ENCODE measurements at places on chromosomes 5 and 9.

GRCh38 chr9:120915854-120916470 lies 10.6 kb downstream of the TRAF1 start:
- DNase-seq, result no peak

- DNase-seq, result no peak
Measured at GRCh38 chr9:136899196-136899595, 12.9 kb downstream of the TRAF2 start.

DNA sequence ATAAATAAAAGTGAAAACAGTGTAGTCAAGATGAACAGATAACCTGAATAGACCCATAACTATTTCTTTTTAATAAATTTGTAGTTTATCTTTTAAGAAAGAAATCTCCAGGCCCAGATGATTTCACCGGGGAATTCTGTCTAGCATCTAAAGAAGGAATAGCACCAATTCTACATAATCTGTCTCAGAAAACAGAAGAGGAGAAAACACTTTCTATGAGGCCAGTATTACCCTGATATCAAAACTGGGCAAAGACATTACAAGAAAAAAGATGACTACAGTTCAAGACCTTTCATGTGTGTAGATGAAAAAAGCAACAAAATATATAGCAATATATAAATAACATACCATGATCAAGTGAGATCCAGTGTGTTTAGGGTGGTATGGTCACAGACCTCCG lies 31.4 kb downstream of the TTC23L start:
- DNase-seq, result no peak

DNA sequence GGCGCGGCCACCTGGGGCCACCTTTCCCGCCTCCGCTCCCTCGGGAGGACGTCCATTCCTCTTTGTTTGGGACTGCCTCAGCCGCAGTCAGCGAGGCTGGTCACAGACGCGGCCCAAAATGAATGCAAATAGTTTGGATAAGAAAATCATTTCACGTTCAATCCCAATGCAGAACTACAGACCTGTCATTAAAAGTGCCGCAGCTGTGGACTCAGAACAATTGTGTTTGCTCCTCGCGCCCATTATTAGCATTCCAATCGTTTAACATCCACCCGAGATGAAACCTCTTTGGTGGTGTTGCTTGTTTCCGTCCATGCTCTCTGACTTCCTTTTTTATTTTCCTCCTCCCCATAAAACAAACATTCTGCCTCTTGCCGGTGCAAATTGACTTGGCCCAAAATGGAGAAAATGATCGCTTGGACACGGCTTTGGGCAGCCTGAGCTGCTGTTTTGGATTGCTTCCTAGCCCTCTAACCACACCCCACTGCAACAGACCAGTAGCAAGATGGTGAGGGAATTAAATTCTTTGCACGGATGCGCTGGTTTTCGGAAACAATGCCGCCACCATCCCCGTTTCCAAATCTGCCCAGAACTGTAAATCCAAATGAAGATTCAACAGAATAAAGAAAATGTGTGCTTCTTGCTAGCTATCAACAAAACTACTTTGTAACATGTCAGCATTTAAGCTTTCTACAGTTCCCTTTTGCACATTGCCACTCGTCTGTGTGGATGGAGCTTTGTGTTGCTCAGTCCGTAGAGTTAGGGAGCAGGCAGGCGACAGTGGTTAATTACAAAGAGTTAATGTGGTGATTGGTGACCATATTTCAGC lies 784 bp downstream of the NLN start:
- DNase-seq, result no peak

DNA sequence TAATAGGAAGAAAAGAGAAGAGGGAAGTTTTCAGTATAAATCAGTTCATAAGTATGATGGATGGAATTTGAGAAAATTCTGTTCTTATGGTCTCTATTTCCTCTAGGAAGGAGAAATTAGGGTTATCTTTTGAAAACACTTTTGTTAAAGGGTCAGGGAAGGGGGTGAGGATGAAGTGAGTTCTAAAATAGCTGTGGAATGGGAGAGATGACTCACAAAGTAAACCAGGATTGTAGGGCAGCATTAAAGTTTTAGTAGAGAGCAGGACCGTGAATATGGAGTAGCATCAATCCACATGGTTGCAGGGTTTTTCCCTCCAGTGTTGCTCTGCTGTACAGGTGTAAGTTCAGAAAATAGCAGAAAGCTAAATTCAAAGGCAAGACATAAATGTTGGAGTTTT lies 32.4 kb downstream of the MUSK start:
- no peak for DNase-seq

DNA sequence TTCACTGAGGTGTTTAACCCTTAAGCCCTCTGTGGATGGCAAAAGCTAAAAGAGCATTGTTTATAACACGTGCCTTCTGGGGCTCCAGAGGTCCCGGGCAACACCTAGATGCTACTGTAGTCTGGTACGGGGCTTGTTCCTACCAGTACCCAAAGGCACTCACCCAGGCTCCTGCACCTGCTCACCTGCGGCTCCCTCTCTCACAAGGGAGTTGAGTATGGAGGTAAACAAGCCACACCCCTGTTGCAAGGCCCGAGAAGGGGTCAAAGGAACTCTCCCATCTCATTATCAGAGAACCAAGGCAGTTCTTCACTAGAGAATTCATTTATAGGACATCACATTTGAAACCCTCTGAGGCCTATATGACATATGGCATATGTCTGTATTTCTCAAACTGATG lies 53.4 kb upstream of the IL6ST start:
- no peak for DNase-seq

- DNase-seq, result no peak
Measured at GRCh38 chr9:114591291-114591787, 3.8 kb downstream of the ATP6V1G1 start.

GRCh38 chr5:106136061-106136460 lies 1534.7 kb downstream of the EFNA5 start:
- DNase-seq, result no peak

DNA sequence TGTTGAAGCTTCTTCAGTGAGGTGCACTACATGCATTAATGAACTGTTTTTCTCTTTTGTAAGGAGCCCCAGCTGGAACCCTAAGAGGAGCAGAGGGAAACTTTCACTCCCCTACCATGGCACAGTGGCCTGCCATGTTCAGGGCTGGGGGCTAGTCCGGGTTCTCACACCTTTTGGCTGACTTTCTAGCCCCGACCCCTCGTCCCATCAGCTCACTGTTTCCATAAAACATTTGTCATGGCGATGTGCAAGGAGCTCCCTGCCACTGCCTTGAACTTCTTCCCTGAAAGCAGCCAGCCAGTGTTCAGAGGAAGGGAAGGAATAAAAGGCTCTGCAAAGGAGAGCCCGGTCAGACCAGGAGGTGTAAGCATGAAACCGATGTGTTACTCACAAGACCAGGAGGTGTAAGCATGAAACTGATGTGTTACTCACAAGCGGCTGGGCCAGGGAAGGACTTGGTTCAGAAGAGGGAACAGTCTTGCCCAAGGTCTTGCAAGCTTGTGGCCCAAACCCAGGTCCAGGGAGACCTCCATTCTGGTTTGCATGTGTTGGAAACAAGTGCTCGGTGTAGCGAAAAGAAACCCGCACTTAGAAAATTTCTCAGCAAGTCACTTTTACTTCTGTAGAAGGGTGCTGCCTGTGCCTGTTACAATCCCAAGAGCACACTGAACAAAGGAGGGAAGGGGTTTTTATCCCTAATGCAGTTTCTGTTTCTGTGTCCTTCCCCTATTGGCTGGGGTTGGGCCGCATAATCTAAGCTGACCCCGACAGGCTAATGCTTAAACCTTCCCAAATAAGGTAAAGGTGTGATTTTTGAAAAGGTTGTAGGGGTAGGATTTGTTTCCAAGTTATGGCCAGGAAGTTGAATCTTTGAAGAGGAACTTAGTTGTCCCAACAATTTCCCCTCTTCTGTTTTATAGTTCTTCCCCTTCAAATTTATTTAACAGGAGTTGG lies 3.4 kb upstream of the ABO start:
- DNase-seq, result no peak

DNA sequence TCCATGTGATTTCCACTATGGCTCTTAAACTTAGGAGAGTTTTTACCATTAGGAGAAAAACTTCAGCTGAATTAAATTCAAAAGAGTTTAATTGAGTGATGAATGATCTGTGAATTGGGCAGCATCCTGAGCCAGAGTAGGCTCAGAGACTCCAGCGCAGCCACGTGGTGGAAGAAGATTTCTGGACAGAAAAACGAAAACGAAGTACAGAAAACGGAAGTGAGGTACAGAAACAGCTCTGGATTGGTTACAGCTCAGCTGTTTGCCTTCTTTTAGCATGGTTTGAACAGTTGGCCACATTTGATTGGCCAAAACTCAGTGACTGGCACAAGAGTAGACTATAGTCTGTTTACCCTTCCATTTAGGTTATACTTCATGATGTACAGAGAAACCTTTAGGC lies 69.2 kb upstream of the PLPP1 start:
- DNase-seq, result no peak

- no peak for DNase-seq
Measured at GRCh38 chr9:76651119-76651705, 113.0 kb upstream of the PCA3 start.

- no peak for DNase-seq
Measured at GRCh38 chr5:78560000-78560855, 88.3 kb downstream of the LHFPL2 start.

GRCh38 chr5:14323466-14323865 lies 180.3 kb downstream of the TRIO start:
- DNase-seq, result no peak

DNA sequence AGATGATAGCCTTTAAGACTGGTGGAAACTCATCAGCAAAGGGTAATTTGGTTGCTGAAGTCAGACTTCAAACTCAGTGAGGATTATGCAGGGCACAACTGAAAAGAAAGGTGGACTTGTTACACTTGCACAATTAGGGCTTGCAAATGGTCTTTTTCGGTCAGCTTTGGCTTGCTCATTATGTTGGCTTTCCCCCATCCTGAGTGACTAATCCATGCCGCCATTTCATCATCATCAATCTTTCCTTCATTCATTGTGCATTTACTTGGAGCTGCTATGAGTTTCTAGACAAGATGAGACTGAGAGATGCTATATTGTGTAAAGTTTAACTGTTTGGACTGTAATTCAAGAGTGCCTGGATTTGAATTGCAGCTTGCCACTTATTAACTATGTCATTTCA lies 134.8 kb upstream of the PPP1R2B start:
- no peak for DNase-seq

DNA sequence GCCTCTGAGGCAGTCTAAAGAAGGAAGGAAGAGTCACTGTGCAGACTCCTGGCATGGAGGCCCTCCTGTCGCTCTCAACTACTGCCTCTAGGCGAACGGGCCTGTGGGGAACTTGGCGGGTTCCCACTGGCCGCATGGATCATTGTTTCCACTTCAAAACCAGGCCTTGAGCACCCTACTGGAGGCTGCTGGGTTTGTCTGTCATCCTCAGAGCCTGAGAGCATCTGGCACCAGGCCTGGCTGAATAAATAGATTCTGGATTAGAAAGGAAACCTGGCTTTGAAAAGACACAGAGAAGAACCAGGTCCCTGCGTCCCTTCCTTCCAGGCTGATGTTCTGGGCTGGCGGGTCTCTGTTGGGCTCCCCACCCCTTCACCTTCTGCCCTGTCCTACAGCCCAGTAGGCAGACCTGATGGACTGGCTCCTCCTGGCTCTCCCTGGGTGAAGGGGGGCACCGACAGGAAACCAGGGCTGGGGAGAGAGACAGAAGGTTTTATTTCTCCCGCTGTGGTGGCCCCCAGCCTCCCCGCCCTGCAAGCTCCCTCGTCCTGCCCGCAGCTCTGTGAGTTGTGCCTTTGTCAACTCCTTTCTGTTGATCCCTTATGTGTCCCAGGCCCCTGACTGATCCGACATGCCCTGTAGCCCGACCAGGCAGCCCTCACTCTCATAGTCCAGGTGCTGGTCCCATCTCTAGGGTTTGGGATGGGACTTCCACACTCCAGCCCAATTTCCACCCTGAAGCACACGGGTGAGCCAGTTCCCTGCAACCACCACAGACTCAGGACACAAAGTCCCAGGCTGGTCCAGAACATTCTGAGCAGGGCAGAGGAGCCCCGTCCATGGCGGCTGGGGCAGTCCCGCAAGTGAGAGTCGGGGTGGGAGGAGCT lies 50.1 kb downstream of the ADAMTS2 start:
- DNase-seq, result no peak

DNA sequence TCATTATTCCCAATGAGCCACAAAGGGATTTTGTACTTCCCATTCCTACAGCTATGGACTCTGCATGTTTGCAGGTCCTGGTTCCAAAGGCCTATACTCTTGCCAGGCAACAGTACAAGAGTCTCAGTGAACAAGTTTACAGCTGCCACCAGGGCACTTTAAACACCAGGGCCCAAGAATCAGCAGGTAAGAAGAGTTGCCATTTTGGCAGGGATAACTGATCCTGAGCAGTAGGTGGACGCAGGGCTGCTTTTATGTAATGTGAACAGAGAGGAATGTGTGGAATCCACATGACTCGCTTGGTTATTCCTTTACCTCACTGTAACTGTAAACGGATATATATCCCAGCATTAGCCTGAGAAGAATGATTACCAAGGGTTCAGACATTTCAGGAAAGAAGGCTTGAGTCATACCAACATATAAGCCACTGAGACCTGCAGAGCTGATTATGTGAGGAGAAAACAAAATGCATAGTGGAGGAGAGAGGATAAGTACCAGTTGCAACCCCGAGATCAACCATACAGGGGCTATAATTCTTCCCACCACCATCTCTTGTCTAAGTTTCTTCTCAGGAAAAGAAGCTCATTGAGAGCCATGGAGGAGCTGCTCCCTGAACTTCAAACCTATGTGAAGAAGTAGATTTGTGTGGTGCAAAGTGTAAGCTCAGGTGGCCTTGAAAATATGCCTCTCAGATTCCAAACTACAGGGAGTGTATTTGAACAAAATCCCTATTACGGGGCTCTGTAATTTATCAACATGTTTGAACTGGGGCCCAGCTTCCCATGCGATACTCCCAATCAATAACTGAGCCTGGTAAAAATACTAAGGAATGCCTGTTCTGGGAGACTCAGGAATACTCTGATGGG lies 24.6 kb downstream of the RAPGEF6 start:
- DNase-seq, result no peak

DNA sequence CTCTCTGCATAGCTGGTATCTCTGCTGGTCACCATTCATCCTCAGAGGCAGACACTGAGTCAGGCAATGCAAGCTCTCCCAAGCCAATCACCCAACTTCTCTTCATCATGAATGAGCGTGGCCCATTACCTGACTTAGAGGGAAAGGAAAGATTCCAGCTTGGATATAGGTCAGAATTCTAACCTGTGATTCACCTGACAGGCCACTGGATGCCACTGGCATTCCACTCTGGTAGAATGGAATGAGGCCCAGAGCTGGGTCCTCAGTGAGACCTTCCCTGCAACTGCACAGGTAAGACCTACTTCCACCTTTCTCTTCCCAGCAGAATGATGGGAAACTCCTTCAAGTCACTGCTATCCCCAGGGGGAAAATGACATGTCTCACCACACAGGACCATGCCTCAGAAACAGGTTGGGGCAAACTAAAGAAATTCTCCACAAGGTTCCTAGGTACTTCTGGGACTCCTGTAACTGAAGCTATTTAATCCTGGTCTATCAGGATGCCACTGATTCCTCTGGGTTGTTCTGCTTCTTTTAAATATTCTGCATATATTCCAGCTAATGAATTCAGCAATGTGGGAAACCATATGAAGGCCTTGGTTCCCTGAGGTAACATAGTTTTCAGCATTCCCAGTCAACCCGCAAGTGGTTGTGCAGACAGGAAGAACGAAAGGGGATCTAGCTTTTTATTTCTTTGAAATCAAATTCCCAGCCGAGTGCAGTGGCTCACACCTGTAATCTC lies 62.0 kb downstream of the SUSD1 start:
- DNase-seq, result no peak

Measured in activated T-cell treated with anti-CD3 and anti-CD28 coated beads for 48 hours (primary cell).